Amygdala (tissue), 56 donors: ENCODE measurements at places on chromosomes 2 and 18.
A peak's percentile ranks its signal among the peaks of the same experiment; 100 is the strongest.

GRCh38 chr18:46343931-46344372 lies 239.8 kb downstream of the HAUS1 start:
- no peak for DNase-seq

- DNase-seq: no peak
Measured at GRCh38 chr2:57181315-57182038, 865.1 kb upstream of the VRK2 start.

GRCh38 chr18:58687871-58688308 lies 16.6 kb downstream of the MALT1 start:
- DNase-seq: no peak

DNA sequence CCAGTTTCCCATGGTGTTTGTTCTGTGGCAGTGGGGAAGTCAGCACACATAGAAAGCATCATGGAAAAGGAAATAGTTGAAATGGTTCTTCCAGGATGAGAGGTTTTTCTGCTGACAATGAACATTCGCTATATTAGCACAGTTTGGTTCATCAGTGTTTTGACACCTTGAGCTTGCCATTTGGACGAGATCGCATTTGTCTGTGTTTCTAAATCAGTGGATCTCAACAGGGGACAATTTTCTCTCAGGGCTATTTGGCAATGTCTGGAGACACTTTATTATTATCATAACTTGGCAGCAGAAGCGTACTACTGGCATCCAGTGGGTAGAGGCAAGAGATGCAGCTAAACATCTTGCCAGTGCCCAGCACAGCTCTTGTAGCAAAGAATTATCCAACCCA lies 74.6 kb downstream of the CD8B2 start:
- DNase-seq: no peak

GRCh38 chr2:1625281-1626001 lies 118.9 kb downstream of the PXDN start:
- DNase-seq: no peak

DNA sequence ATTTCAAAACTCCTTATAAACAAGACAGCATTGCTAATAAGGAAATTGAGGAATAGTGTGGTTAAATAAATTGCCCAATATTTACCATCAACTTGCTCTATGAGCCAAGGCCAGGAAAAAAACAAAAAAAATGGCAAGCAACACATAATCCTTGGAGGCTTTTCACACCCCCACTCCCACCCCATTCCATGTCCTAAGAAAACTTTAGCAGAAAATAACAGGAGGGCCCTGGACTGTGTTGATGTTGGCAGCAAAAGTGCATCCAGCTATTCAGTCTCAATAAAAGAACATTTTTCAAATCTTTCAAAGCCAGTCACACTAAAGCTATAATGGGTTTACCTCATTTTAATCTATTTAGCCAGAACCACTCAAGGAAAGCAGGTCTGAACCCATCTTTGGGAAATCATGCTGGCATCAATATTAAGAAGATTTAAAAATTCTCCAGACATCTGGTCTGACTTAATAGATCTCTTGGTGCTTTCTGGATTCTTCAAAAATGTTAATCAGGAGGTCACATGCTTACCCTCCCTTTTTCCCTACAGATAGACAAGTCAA lies 34.6 kb upstream of the STK17B start:
- no peak for DNase-seq

DNA sequence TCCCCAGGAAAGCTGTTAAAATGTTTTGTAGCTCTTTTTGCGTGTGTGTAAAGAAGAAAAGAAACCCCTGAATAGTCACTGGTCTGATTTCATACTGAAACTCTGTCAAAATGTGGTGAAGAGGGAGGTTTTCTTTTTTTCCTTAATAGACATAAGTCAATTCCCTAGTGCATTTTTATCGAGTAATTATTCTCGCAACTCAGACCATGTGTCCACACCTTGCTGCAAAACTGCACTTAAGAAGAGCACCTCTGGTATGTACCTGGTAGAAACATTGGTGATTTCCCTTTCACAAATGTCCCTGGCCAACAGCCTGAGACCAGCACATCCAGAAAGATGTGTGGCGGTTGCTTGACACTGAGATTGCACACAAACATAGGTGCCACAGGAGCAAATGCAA lies 159.9 kb downstream of the ZNF521 start:
- DNase-seq: no peak

DNA sequence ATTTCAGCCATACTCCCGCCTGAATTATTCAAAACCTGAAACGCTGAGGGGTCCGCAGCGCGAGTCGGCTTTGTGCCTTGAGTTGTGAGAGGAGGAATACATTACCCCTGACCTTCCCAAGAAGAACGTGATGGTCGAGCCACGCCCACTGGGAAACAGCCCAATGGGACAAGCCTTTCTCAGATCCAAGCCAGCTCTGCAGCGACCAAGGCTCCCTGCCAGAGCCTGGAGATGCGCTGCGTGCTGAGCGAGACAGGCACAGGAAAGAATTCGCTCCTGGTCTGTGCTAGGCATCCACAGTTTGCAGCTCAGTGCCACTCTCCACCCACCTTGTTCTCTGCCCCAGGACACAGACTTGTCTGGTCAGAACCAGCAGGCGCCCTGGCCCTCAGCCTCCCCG lies 74.1 kb upstream of the GLI2 start:
- DNase-seq: peak; percentile 57

- DNase-seq: no peak
Measured at GRCh38 chr18:32381761-32382160, 88.9 kb downstream of the GAREM1 start.

- no peak for DNase-seq
Measured at GRCh38 chr2:237189799-237190198, 104.1 kb downstream of the COPS8 start.

DNA sequence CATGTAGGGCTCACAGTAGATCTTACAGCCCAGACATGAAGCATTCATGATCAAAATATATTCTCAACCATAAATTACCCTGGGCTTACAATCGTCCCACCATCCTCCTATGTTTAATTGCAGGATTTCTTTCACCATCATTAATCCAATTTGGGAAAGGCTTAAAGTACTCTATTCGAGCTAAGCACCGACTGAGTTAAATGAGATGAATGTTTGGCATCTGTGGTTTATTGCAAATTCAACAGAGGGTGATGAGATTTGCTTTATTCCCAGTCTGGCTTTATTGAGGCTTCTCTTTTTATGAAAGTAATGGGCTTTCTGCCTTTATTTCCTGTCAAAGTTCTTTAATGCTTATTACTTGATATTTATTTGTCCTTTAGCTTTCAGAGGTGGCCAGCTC lies 159.0 kb downstream of the METTL4 start:
- DNase-seq: no peak

DNA sequence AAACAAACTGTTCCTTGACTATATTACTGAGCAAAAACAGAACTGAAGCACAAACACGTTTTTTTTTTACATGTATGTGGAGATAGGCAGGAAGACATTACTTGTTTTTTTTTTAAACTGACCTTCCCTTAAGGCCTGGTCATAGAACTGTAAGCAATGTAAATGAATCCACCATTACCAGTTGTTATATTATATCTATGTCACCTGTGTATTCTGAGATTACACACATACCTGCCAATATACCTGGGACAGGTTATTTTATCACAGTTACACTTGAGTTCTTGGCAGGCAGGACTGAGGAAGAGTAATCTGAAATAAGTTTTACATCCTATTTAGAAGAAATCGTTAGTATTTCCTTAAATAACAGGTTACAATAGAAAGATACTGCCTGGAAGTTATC lies 155.3 kb downstream of the BAZ2B start:
- no peak for DNase-seq

GRCh38 chr18:7066965-7067555 lies 50.5 kb downstream of the LAMA1 start:
- no peak for DNase-seq

DNA sequence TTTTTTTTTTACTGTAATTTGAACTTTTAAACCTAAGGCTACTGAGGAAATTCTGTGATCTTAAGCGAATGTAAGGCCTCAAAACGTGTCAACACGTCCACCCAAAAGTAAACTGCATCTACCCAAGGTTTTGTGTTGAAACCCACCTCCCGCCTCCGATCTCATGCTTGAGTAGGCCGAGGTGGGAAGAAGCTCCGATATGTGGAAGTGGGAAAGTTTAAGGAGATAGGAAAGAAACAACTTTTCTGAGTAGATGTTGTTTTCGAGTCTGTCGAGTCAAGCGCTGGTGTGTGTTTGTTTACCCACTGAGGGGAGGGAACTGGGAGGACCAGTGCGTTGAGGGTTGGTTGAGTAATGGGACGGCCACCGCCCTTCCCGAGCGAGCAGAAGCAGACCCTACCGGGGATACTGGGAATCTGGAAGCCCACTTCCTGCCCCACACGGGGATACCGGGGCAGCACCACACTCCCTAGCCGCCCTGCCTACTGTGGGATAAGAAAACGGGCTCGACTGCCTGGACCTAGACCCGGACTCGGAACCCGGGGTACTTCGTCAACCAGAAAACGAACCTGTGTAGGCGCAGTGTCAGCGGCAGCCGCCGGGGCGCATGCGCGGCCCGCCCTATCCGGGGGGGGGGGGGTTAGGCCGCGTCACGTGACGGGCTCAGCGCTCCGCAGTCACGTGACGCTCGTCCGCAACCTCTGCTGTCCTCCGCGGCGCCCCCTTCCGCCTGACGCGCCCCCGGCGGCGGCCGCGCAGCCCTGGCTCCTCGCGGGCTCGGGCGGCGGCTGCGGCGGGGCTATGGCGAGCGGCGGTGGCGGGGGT lies at the start of gene RETREG2:
Gene RETREG2, plus strand, starts transcription at position 724 of the 825 bp plus-strand sequence. Its CDS starts 78 bp downstream, at position 802.
- DNase-seq: peak; percentile 58

GRCh38 chr2:119402645-119403560 lies 28.8 kb upstream of the TMEM37 start:
- no peak for DNase-seq

GRCh38 chr2:103401621-103402020 lies 639.8 kb downstream of the TMEM182 start:
- no peak for DNase-seq

- no peak for DNase-seq
Measured at GRCh38 chr2:241859017-241859435, 332 bp upstream of the PDCD1 start.

GRCh38 chr2:44550561-44550960 lies 188.8 kb downstream of the CAMKMT start:
- no peak for DNase-seq

GRCh38 chr2:155256803-155257202 lies 558.3 kb downstream of the KCNJ3 start:
- no peak for DNase-seq

- no peak for DNase-seq
Measured at GRCh38 chr2:139271149-139271548, 491.0 kb upstream of the NXPH2 start.

GRCh38 chr2:8379549-8379948 lies 302.3 kb upstream of the ID2 start:
- no peak for DNase-seq

DNA sequence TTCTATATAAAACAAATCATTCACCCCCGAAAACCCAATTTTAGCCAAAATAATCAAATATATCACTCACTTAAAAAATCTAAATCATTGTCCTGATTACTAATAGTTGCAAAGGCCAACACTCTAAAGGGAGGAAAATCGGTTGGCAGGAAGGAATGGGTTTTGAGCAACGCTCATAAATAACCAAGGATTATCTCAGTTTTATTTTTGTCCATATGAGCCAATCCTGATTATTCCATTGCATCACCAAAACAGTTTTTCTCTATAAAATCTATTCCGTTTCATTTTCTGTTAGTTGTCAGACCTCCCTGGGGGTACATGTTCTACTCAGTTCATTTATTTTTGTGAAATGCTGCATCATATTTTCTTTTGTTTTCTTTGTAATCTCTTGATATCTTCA lies 174.1 kb downstream of the LRATD1 start:
- DNase-seq: no peak

DNA sequence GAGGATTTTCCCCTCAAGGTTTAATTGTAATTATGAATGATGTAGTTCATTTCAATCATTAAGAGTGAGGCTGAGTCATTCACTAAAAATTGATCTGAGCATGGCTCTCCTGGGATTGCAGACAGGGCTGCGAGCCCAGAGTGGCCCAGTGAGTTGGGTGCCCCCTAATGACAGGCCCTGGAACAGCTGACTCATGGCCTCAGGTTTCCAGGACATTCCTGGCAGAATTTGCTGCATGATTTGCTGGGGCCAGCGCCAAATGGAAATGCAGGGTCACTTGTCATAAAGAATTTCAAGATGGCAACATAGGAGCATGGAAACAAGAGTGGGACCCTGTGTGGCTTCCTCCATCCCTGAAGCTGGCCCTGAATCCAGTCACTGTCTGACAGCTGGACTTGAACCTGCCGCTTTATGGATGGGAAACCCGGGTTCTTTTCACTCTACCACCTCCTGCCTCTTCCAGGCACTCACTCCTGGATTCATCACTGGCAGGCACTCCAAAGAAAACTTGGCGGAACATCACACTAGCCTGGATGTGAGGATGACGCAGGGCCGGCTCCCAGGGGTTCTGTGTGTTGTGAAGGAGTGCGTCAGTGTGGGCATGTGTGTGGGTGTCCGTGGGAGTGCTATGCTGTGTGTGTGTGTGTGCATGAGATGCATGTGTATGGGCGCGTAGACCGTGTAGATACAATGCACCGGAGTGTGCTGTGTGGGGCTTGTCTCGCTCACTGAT lies 15.2 kb downstream of the OTOF start:
- DNase-seq: no peak

GRCh38 chr2:126527836-126528490 lies 128.0 kb upstream of the GYPC start:
- no peak for DNase-seq

- DNase-seq: no peak
Measured at GRCh38 chr2:171547720-171548119, 25.4 kb downstream of the CYBRD1 start.

DNA sequence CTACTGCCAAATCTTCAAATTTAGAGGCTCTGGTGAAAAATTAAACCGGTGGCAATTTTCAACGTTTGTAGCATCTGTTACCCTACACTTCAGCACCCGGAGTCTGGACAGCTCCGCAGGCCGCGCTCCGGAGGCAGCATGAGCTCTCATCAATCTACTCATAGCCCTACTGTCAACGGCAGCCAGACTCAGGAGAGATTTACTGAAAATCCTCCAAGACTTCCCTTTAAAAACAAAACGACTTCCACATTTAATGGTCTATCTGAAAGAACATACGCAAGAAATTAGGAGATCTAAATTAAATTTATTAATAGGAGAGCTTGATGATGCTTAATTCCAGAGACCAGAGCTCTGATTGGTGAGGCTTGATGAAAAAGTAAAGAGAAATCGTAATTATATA lies 970 bp upstream of the ADCYAP1 start:
- DNase-seq: no peak

DNA sequence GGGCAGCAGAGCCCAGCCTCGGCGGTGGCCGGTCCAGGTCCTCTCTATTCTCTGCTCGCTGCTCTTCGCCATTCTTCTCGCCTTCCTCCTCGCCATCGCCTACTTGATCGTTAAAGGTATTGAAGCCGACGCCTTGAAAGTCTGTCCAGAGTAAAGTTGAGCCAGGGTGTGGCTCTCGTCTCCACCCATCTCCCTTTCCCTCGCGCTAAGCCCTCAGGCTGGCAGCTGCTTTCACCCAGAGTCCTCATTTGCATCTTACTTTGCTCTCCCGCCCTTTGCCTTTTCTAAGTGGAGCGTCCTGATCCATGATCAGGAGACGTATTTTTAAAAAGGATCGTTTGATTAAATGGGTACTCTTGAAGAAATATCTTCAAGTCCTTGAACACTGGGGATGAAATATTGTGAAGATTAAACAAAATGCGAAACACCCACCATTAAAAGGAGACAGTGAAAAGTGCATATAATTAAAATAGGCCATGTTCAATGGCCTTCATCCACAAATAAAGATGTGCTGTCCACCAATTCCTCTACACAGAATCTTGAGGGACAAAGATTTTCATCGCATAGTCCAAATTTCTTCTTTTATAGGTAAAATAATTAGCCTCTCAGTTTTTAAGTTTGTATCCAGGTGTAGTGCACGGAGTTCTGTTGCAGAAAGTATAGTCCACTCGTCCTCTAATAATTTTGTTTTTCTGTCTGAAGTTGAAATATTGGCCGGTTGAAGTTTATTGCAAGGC lies 657 bp downstream of the ARL6IP6 start:
- no peak for DNase-seq
